ENCODE measurements at places on chromosomes 7 and 10. TPM values are rescaled to one million over a fixed set of nuclear protein-coding genes. Genes with fewer than 3 reads are reported as not detected.

DNA sequence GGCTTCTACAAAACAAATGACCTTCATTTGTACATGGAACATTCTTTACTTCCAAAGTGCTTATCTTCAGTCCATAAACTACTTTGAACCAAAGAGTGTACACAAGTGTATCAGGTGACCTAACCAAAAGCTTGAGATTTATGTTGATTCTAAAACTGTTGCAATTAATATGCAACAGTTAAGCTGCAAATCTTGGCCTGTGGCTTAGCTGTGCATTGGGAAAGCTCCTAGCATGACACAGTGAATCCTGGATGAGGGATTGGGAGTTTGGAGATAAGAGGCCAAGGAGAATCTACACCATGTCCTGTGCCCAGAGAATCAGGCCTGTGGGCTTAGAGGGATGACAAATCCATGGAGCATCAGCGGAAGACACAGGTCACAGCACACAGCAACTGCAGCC is 105.2 kb upstream of the GSDME start:
- no peak for DNase-seq

- DNase-seq: no peak
Observed at GRCh38 chr7:79334334-79334733, 119.1 kb downstream of the MAGI2 start.

DNA sequence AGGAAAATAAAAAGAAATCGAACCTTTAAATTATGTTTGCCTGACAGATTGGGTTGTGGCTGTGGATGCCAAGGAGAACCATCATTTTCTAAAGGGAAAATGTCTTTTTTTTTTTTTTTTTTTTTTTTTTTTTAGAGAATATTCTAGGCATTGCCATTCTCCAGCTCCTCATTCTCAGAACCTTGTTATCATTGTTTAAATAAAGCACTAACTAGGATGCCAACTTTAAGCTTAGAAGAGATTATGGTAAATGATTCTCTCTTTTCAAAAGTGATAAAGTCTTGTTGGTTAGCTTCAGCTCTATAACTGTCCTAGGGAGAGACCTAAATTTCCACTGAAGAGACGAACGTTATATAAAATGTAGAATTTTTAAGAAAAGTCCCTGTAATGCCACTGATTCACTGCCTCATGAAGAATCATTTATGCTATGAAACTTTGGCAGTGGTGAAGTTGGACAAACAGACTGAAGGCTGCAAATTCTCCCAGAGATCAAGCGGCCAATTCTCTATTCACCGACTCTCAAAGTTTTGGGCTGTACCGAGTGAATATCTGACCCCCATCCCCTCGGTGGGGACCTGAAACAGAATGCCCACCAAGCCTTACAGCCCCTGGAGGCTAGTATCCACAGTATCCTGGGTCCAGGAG is 207.9 kb upstream of the PITRM1 start:
- no peak for DNase-seq

- no peak for DNase-seq
Observed at GRCh38 chr7:85940798-85941197, 702.9 kb upstream of the GRM3 start.

- peak; percentile 69 for DNase-seq
Observed at GRCh38 chr7:135169141-135169963, 1.2 kb downstream of the CYREN start.

DNA sequence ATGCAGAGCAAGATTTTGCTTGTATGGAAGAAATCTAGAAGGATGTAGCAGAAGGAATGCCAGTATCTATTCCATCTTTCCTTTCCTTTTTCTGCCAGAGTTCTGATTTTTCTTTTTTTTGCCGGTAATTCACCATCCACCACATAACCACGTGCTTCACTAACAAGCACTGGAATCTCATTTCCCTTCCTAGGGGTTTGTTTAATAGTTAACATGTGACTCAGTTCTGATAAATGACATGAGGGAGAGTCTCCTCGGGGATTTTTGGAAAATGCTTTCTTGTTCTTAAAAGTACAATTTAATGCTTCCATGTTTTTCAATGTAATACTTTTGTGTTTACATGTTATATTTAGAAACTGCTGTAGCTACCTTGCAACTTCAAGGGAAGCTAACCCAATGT is 590.2 kb downstream of the SH2D4B start:
- DNase-seq: no peak

DNA sequence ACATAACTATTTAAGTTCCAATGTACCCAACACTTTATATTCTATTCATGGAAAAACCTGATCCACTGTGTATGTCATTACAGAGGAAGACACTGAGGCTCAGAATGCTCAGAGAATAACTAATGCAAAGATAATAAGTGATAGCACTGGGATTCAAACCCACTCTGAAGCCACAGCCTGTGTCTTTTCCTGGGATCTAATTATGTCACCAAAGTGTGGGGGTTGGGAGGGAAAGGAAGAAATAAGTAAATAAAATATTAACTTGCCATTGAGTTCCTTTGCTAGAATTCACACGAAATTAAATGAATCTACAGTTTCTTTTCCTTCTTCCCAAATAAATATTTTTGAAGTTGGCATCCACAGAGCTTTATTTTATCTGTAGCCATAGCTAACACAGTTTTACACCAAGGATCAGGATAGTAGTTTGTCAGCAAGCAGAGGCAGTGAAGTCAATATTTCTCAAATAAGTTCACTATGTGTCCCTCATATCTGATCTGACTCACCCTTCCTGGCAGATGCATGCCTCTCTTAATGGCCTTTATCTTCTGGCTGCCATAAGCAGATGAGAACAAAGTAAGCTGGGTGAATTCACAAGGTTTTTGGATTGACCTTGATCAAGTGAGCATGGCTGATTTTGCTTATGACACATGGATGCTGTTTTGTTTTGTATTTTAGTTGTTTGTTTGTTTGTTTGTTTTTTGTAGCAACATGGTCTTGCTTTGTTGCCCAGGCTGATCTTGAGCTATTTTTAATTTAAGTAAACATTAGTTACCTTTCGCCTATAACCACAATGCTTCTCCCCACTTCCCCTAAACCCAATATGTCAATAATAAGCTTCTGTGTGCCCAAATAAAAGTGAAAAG is 6.3 kb downstream of the RAPGEF5 start:
- no peak for DNase-seq

DNA sequence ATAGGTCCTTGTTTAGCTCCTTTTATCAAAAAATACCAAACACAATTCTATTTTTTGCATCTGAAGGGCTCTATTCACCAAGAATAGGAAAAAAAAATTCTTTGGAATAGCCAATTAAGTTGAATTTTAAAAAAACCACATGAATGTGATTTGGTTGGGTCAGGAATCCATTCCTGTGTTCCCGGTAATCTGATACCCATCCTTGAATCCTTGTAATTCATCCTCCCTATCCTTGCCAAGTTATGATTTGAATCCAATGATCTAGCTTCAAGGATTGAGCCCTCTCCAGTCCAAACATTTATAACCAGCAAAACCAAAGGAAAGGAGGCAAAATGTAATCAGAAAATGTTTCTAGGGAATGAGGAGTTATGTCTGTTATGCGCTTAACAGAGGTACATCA is 86.6 kb downstream of the CFAP58 start:
- DNase-seq: no peak

GRCh38 chr7:2856388-2857169 is 12.5 kb upstream of the GNA12 start:
- no peak for DNase-seq

DNA sequence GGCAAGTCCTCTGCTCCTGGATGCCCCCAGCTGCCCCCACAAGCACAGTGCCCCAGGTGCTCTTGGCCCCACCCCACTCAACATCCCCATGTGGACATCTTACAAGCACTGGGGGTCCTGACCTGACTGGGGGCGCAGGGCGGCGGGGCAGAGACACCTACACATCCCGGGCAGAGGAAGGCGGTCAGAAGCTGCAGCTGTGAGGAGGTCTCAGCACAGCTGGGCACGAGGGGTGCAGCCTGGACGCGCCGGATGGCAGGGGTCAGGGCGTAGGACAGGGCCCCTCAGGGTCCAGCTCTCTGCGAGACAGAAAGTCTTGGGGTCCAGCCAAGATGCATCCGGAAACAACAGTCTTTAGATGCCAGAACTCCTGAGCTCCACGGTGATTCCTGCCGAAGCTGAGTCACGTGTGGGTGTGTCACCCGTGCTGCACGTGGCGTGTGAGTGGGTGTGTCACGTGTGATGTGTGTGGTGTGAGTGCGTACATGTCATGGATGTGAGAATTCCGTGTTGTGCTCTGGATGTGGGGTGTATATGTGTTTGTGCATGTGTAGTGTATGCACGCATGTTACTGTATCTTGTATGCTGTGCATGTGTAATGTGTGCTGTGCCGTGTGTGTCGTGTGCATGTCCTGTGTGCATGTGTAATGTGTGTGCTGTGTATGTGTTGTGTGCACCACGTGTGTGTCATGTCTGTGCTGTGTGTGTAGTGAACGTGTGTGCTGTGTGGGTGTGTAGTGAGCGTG is 5.1 kb downstream of the VENTX start:
- no peak for DNase-seq

DNA sequence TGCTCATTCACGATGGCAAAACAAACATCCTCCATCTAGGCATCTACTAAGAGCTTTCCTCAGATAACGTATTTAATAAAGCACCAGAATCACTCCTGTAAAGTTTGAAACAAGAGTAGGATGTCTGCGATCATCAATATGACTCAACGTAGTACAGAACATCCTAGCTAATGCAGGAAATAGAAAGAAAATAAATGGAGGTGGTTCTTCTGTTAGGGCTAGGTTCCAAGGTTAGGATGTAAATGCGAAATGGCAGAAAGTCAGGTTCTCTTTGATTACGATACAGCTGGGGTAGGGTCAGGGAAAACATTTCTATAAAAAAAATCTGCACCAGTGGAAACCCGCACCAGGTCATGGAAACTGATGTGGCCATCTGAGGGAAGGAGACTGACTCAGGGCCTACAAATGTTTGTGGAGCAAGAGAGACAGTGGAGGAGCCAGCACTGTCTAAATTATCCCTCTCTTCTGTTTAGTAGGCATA is 29.1 kb downstream of the CCDC6 start:
- DNase-seq: no peak

GRCh38 chr10:13961853-13962252 is 368.9 kb downstream of the FRMD4A start:
- DNase-seq: no peak

GRCh38 chr7:91286432-91286831 is 22.2 kb downstream of the FZD1 start:
- DNase-seq: no peak

DNA sequence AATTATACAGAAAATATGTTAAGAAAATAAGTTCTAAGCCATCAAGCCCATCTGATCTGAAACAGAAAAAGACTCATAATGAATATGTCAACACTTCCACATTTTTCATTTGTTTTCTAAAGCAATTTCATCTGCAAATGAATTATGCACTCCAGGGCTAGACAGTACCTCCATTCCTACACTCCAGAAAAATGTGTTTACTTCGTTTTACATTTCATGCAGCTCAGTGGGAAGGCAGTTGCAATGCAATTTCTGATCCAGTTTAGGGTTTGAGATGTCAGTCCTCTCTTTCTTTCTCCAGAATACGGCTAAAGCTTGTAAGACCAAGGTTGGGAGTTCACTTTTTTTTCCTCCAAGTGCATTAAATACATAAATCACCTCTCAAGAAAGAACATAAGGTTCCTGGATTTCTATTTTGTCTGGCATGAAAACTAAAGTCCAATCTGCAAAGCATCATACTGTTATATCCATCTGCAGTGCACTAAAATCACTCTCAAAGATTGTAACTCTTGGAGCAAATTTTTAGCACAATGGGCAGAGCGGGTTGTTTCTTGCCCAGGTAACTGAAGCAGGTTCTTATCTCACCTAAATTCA is 348.8 kb upstream of the C7orf33 start:
- DNase-seq: no peak

- peak; percentile 36 for DNase-seq
Observed at GRCh38 chr7:127798023-127798422, 146.0 kb downstream of the SND1 start.

- no peak for DNase-seq
Observed at GRCh38 chr10:79328737-79329504, 18.3 kb upstream of the PPIF start.

DNA sequence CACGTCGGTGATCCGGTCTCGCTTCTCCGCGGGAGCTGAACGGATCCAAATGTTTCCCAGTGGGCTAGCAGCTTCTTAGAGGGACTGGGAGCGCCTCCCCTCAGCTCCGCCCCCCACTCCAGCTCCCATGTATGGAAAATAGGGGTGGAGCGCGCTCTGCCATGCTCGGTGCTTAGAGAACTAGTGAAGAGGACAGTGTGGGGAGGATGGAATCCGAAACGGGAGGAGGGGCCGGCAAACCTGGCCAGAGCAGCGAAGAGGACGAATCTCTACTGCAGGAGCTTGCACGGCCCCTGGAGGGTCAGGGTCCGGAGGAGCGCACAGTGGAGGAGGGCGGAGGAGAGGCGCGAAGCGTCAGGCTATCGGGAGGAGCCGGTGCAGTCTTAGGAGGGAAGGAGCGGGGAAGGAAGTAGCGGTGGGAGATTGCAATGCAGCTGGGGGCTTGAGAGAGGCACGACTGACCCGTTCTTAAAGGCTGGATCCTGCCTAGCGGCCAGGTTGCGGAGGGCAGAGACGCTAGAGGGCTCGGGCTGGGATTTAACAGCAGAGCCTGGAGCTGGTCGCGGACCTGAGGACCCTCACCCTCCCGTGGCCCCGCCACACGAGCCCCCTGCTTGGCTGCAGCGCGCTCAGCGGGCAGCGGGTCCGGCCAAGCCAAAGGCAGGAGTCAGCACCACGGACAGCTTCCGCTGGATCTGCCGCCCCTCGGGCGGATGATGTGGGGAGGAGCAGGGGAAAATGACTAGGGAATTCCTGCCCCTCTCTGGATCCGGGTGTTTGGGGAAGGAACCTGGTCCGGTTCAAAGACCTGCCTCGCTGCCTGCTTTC is at the start of gene PRLHR:
Gene PRLHR, minus strand, starts transcription at position 51 of the 828 bp plus-strand sequence. CDS start 404 bp downstream, outside the sequence.
- no peak for DNase-seq

DNA sequence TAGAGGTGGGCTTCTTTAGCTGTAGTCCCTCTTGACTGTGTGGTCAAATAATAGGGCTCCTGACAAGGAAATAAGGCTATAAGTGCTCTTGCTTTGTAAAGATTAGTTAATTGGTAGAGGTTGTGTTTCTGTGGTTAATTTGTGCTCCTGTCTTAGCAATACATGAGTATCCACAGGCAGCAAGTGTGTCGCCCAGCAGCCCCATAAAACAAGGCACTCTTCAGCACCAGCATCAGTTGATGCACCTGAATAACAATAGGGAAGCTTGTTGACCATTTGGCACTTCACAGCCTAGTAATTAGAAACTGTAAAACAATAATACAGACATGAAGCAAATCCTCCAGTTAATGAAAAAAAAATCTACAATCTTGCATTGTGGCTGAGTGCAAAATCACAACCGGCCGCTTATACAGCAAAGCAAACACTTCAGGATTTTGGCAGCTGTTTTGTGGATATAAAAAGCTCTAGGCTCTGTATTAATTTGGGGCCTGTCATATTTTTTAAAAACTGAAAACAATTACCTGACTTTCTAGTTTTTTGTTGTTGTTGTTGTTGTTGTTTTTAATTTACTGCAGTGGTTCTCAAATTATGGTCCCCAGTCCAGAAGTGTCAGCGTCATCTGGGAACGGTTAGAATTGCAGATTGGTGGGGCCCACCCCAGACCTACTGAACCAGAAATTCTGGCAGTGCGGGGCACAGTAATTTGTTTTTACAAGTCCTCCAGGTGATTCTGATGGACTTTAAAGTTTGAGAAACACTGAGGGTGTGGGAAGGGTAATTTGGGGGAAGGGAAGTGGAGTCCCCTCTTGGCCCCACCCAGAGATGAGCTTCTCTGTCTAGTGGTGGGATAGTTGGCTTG is 56.8 kb downstream of the AUTS2 start:
- no peak for DNase-seq

Gene TBX20
- not detected for total RNA-seq

Gene C1QL3
- not detected for total RNA-seq

Gene SORCS1
- not detected for total RNA-seq

Gene NKX2-3
- total RNA-seq: not detected

Data from upper lobe of left lung (tissue), 6 donors.